Stimulated activated CD8-positive, alpha-beta memory T cell treated with anti-CD3 and anti-CD28 coated beads, Interleukin-4, amount 100 ng/mL, for 4 hours (primary cell): ENCODE measurements at places on chromosomes 3 and 15.

DNA sequence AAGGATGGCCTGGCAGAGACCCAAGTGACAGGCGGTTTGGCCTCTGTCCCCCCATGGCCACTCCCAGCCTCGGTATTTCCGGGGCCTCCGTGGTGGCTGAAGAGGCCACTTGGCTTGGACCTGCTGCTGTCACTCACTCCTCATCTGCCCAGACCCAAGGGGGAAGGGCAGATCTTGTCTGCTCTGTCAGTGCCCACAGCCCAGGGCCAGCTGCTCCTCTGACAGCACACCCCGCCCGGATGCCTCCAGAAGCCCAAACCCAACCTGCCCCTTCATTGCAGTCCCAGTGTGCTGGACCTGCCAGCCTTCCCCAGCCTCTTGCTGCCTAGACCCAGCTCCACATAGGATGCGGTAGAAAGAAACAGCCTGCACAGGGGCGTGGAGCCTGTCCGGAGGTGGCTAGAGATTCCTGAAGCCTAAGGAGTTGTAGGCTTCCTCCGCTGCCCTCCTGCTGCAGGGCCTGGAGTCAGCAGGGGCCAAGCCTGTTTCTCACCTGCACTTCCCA is 52.0 kb downstream of the MAGEF1 start:
- no peak for DNase-seq

DNA sequence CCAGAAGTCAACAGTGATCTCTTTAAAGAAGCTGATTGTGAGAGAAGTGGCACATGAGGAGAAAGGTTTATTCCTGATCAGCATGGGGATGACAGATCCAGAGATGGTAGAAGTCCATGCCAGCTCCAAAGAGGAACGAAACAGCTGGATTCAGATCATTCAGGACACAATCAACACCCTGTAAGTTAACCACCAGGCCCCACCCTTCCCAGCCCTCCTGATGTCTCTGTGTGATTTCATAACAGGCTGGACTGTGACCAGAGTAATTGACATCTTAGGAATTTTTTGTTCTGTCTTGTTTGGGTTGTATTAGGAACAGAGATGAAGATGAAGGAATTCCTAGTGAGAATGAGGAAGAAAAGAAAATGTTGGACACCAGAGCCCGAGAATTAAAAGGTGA is 67.7 kb downstream of the KLHL25 start:
- no peak for DNase-seq

- DNase-seq = no peak
Observed at GRCh38 chr15:101024706-101025500, 105.7 kb downstream of the LRRK1 start.

DNA sequence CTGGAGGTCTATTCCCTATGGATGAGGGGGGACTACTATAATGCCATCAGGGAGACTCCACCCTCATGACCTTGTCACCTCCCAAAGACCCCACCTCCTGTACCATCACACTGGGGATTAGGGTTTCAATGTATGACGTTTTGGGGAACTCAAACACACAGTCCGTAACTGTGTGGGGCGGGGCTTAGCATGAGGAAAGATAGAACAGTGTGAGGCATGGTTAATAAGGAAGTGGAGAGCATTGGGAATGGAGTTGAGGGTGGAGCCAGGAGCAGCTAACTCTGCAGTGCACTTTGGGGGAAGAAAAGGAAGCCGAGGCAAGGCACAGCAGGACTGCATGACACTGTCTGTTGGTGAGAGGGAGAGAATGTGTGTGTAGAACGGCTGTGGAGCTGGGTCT is 90.9 kb upstream of the AGBL1 start:
- DNase-seq = no peak

DNA sequence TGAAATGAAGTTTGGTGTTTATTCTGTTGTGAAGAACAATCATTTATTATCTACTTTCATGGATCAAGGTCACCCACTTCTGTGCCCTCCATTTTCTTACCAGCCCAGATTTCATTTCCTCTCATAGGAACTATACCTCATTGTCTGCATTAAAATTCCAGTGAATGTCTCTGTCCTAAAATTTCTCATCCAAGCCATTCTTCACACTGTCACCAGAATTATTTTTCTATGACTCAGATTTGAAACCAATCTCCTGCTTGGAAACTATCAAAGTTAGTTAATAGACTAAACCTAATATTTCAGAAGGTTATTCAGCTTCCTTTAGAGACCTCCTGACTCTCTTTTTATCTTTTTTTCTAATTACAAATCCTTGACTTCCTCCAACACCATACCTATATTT is 364.1 kb upstream of the CBLB start:
- DNase-seq = no peak

DNA sequence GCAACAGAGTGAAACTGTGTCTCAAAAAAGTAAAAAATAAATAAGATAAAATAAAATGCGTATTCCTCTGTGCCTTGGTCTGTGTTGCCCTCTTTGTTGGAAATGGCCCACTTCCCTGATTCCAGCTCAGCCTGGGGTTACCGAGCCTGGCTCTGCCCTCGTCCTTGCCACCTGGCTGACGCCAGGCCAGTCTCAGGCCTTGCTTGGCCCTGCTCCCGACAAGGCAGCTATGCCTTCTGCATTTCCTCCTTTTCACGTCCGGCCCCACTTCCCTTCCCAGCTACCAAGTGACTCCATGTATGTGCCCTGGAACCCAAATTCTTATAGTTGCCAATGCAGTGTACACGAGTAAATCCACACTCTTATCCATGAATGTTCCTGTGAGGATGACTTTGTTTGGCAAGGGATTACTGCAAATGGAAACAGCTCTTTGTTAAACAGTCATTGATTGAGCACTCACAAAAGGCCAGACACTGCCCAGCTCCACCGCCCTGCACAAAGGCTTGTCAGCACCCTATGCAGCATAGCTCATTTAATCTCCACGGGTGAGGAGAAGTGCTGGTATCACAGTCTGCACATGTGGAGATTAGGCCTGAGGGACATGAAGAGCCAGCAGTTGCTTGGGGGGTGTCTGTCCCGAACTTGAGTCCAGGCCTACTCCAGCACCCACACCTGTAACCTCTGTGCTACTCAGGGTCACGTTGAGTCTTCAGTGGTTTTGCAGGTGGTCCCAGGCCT is 25.1 kb downstream of the SPSB4 start:
- no peak for DNase-seq

DNA sequence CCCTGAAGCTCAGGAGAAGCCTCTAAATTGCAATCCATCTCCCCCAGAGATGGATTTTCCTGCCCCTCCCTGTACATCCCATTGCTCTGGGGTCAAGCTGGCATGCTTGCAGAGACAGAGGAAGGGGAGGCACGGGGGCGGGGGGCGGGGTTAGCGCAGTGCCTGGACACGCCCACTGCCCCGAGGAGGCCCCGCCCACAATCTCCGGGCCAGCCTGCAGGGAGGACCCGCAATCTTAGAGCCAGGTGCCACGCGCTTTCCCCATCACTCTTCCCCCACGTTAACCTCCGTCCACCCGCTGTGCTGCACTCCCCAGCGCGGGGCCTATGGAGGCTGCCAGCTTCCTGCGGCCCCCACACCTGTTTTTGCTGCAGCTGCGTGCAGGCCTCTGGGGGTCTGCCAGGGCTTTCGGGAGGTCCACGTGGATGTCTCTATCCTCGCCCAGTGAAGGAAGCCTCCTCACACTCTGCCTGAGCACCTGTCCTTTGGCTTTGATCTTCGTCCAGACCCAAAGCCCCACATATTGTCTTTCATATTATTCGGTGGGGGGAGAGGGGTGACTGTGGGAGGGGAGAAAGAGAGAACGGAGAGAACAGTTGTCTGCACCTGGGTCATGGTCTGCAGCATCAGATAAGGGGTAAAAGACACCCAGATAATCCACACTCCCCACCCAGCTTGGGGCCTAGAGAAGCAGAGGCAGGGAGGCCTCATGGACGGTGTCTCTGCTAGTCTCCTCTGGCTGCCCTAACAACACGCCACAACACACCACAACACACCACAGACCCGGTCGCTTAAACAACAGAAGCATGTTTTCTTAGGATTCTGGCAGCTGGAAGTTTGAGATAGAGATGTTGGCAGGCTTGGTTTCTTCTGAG is 118.0 kb upstream of the MEF2A start:
- no peak for DNase-seq

GRCh38 chr15:86568378-86568777 is 488.7 kb downstream of the AGBL1 start:
- no peak for DNase-seq

DNA sequence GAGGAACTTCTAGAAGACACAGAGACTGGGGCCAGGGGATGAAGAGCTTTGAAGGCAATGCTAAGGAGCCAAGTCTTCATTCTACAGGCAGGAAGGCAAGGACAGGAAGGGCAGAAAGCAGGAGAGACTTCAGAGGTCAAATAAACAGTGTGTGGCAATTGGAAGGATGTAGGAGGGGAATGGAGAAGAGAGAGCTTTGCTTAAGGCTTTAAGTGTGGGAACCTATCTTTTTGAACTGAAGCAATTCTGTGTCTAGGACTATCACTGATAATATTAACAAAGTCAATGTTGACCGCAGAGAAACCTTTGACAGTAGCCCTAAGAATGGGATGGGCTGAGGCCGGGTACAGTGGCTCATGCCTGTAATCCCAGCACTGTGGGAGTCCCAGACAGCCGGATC is 325.0 kb downstream of the FOXP1 start:
- no peak for DNase-seq

- DNase-seq = no peak
Observed at GRCh38 chr3:194574639-194575483, 58.4 kb downstream of the TMEM44 start.

- no peak for DNase-seq
Observed at GRCh38 chr3:197432384-197433127, 123.2 kb downstream of the BDH1 start.

GRCh38 chr15:30827625-30828303 is 76.0 kb upstream of the FAN1 start:
- no peak for DNase-seq

- DNase-seq = no peak
Observed at GRCh38 chr3:185667574-185667973, 81.5 kb downstream of the SENP2 start.

GRCh38 chr15:86837294-86838061 is 757.8 kb downstream of the AGBL1 start:
- DNase-seq = no peak

DNA sequence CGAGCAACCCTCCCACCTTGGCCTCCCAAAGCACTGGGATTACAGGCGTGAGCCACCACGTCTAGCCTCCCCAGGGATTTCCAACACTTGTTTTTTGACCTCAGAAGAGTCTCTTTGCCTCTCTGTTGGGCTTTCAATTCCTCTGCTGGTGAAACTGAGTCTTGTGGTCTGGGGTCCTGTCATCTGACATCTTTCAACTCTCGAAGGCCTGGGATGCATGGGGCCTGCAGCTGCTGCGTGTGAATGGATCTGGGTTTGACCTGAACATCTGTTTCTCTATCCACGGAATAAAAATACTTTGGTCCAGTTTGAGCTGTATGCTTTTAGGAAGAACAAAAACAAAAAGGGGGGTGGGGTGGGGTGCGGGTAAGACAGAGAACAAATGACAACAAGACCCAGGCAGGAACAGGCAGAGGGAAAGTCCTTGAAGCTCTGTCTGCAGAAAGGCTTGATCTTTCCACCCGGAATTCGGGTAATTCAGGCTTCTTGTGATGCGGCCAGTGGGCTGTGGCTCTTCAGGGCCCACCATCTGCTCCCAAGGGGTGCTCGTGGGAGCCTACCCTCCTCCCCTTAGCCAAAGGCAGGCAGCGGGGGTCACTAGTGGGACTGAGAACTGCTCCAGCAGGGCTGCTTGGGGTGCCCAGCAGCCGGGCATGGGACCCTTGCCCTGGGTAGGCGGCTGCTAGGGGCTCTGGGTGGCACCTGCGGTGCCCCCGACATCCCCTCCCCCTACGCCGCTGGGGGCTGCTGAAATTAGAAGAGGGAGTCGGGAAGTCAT is 71.5 kb downstream of the SLC12A8 start:
- DNase-seq = no peak

DNA sequence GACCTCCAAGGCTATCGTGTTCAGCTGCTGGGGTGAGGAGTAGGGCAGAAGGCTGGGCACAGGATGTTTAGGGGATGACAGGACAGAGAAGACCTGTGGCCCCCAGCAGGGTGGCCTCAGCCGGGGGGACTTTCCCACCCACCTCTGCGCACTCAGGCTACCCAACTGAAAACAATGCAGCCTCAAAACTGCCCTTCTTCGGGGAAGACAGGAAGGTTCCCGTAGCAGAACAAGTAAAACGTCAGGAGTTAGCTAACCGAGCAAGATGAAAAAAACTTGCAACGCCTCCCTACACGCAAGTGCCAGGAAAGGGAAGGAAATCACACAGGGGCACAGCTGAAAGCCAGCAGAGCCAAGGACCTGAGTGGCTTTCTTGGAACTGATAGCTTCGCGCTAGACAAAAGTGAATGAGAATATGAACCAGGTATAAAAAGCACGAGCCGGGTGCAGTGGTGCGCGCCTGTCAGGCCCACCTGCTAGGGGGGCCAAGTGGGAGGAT is 38.4 kb upstream of the FURIN start:
- DNase-seq = no peak

DNA sequence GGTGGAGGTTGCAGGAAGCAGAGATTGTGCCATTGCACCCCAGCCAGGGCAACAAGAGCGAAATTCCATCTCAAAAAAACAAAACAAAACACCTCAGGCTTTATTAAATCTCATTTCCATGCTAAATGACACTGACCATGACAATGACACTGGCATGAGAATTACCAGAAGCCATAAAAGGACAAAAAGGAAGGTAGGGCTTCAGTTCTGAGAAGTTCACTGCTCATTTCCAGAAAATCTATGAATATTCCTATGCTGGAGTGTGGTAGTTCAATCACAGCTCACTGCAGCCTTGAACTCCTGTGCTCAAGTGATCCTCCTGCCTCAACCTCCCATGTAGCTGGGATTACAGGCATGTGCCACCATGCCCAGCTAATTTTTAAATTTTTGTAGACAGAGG is 44.7 kb downstream of the PCNP start:
- DNase-seq = no peak

GRCh38 chr15:35698331-35698730 is 152.4 kb upstream of the DPH6 start:
- no peak for DNase-seq

GRCh38 chr3:168684519-168684918 is 588.8 kb upstream of the GOLIM4 start:
- DNase-seq = no peak

- no peak for DNase-seq
Observed at GRCh38 chr3:72288955-72289691, 504.2 kb upstream of the PROK2 start.

DNA sequence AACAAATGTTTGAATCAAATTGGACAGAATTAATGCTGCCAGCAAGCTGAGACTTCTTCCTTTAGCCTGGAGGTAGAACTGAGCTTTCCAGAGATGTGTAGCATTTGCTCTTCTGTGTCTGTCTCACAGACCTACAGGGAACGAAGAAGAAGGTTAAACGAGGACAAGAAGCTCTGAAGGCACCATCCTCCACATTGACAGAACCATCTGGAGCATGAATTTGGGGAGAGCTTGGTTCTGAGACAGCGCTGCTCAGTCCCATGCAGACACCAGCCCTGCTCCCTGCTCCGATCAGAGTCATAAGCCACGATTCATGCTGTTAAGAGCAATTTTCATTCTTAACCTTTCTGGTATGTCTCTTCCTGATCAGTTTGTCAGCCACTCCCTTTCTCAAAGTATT is 7.7 kb upstream of the KY start:
- DNase-seq = no peak
